Gastrocnemius medialis (tissue), 4 donors: ENCODE measurements at places on chromosomes 1 and 21. TPM values are rescaled to one million over a fixed set of nuclear protein-coding genes. Genes with fewer than 3 reads are reported as not detected.
A peak's percentile ranks its signal among the peaks of the same experiment; 100 is the strongest.

GRCh38 chr1:239778208-239778813, 313.4 kb upstream of the FMN2 start:
- DNase-seq: no peak
- no peak overlapping the region for H3K27ac ChIP-seq
- H3K4me1 ChIP-seq: no peaks in the 10 kb centered on the region
- no peak overlapping the region for H3K4me3 ChIP-seq

DNA sequence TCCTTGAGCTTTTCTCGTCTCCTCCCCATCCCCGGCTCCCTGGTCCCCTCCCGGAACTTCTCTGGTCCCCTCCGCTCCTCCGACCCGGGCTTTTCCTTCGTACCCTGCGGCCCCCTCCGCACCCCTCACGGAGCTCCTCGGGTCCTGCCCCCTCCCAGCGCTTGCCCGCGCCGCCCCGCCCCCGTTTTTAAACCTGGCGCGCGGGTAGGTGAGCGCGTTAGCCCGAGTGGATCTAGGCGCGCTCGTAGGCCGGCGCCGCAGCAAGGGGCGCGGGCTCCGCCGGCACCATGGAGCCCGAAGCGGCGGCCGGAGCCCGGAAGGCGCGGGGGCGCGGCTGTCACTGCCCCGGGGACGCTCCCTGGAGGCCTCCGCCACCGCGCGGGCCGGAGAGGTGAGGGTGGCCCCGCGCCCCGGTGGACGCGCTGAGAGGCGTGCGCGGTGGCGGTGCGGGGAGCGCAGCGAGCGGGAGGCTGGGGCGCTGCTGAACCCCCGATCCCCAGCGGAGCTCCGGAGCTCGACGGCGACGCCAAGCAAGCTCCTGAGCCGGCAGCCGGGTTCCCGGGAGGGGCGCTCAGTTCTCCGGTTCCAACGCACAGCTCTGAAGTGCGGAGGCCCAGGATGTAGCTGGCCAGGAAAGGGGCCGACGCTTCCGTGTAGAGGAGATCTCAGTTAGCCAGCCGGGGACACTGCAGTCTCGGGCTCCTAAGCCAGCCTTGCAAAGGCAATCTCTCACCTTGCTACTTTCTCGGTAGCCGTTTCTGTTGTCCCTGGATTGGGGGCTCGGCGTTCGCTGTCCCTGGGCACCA, at the start of gene RIPPLY3:
Gene RIPPLY3 (plus strand): TSS at position 217 of the 806 bp plus-strand sequence. CDS start 71 bp downstream, at position 288.
- H3K27ac ChIP-seq: no peak within 1 kb of the TSS
- peaks cover 32% of the 10 kb centered on the region for H3K27me3 ChIP-seq
- H3K4me1 ChIP-seq: peaks cover 11% of the 10 kb centered on the region
- H3K36me3 ChIP-seq: no peaks in the 10 kb centered on the region

DNA sequence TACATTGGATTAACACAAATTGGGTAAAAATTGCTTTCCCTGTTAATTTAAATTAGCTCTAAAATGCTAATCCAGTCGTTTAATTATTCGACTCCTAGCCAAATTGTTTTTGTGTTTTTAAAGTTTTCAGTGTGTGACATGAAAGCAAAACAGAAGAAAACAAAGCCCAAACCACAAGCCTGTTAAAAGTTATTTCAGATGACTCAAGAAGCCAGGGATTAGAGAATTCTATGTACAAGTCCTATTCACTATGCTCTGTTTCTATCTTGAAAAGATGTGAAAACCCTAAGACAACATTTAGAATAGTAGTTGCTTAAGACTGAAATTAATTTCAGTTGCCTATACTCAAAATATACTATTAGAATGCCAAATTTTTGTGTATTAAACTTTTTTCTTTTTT, 294.8 kb upstream of the ADAMTS5 start:
- H3K27ac ChIP-seq: no peak overlapping the region
- no peaks in the 10 kb centered on the region for H3K27me3 ChIP-seq
- H3K4me3 ChIP-seq: no peak overlapping the region

GRCh38 chr21:16181018-16181417, 451.2 kb downstream of the USP25 start:
- no peaks in the 10 kb centered on the region for H3K36me3 ChIP-seq
- H3K27ac ChIP-seq: no peak overlapping the region
- H3K4me1 ChIP-seq: no peaks in the 10 kb centered on the region
- no peaks in the 10 kb centered on the region for H3K27me3 ChIP-seq

DNA sequence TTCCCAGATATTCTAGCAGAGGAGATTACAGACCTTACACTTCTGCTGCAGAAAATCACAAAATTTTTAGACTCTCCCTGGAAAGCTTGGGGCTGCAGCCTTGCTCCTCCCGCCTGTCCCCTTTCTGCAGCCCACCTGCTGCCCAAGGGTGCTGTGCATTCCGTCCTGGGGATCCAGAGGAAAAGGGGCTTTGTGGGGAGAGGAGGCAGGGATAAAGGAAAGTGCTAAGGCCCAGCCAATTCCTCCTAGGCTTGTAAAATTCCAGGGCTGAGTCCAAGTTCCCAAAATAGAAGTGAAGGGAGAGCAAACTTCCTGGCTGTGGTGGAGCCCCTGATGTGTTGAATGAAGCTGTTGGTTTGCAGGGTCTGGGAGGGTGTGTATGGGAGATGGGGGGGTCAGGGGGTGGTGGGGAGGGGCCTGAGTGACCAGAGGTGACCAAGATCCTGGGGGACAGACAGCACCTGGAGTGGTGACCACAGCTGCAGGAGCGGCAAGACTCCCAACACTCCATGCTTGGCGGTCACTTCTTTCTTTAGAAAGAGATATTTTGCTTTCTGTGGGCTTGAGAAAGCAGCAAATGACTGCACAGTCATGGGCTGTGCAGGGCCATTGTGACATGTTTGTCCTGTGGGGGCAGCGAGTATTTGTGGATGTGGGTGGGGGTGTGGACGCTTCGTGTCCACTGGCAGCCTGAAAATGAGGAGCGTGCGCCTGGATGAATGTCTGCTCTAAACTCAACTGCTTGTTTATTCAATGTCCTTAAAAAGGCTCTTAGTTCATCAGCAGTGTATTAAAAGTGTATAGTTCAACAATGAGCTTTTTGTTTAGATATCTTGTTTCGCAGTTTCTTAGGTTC, 68.4 kb downstream of the TLR5 start:
- H3K4me3 ChIP-seq: no peak overlapping the region
- no peaks in the 10 kb centered on the region for H3K27me3 ChIP-seq
- H3K27ac ChIP-seq: no peak overlapping the region
- no peak for DNase-seq
- peaks cover 8% of the 10 kb centered on the region for H3K4me1 ChIP-seq
- H3K36me3 ChIP-seq: no peaks in the 10 kb centered on the region

Gene VANGL2
- total RNA-seq: 0.26 TPM

DNA sequence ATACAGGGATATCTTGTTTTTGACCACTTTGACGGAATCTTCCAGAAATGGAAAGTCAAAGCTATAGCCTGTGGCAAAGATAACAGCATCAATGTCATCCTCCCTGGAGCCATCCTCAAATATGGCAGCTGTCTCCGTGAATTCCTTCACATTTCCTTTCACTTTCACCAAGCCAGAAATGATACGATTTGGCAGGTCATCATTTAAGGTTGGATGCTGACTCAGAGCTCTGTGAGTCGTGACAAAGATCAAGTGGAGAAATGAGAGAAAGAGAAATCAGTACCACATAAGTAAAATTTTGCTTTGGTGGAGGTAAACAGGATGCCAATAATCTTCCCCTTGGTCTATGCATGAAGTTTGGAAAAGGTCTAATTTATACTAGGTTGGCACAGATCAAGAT, 23.9 kb downstream of the FMO5 start:
- H3K4me3 ChIP-seq: no peak overlapping the region
- no peaks in the 10 kb centered on the region for H3K4me1 ChIP-seq
- no peaks in the 10 kb centered on the region for H3K27me3 ChIP-seq
- DNase-seq: no peak

DNA sequence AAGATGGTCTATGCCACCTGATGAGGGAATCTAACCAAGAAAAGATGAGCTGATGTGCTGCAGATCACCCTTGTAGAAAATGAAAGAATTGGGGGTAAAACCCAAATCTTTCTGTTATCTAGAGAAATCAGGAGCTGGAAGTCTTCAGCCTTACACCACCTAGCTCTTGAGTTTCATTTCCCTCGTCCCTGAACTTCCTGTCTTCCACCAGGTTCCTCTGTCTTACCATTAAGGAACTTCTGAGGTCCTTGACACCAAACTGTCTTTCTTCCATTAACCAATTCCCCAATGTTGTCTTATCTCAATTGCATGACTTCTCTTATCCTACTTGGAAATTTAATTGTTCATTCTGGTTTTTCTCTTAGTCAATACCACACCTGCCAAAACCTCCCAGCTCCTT, 31.5 kb downstream of the LPAR3 start:
- DNase-seq: no peak
- H3K36me3 ChIP-seq: no peaks in the 10 kb centered on the region
- no peak overlapping the region for H3K27ac ChIP-seq
- H3K4me1 ChIP-seq: no peaks in the 10 kb centered on the region

DNA sequence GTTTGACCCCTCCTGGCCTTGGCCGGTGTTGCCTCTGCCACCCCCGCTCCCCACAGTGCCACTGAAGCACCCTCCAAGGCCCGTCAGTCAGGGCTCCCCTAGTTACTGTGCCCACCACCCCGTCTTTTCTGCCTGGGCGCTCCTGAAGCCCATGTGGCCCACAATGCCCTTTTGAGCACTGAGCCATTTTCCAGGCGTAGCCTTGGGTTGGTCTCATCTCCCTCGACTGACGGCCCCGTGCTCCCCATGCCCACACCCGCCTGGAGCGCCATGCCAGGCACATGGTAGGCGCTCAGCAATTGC, 107.9 kb downstream of the WDR4 start:
- no peaks in the 10 kb centered on the region for H3K4me1 ChIP-seq
- no peaks in the 10 kb centered on the region for H3K36me3 ChIP-seq
- H3K4me3 ChIP-seq: no peak overlapping the region

- peak overlapping the region; percentile 58 for H3K27ac ChIP-seq
- no peaks in the 10 kb centered on the region for H3K27me3 ChIP-seq
- H3K4me3 ChIP-seq: no peak overlapping the region
- no peak for DNase-seq
- H3K36me3 ChIP-seq: no peaks in the 10 kb centered on the region
- peaks cover 30% of the 10 kb centered on the region for H3K4me1 ChIP-seq
These were observed 60.3 kb upstream of the LRRC8D start for GRCh38 chr1:89760496-89760895.

- H3K4me1 ChIP-seq: peaks cover 5% of the 10 kb centered on the region
- DNase-seq: no peak
These were observed 34.8 kb downstream of the VWA5B1 start for GRCh38 chr1:20325407-20325843.

DNA sequence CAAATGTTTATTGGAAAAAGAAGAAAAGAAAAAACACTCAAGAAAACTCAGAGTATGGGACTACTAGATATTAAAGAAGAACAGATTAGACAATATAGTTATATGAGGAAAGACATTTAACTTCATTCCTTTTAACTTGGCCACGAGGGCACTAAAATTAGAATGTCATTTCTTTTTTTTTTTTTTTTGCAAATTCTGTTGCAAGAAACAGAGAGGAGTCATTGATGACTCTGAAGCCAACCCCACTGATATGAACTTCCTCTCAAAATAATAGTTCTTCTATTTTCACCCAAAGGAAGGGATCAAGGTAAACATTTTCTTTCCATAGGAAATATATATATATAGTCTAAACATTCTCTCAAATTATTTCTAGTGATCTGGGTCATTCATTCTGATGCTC, 24.6 kb upstream of the PEX19 start:
- no peaks in the 10 kb centered on the region for H3K27me3 ChIP-seq
- DNase-seq: no peak
- no peaks in the 10 kb centered on the region for H3K4me1 ChIP-seq
- H3K36me3 ChIP-seq: peaks cover 9% of the 10 kb centered on the region

DNA sequence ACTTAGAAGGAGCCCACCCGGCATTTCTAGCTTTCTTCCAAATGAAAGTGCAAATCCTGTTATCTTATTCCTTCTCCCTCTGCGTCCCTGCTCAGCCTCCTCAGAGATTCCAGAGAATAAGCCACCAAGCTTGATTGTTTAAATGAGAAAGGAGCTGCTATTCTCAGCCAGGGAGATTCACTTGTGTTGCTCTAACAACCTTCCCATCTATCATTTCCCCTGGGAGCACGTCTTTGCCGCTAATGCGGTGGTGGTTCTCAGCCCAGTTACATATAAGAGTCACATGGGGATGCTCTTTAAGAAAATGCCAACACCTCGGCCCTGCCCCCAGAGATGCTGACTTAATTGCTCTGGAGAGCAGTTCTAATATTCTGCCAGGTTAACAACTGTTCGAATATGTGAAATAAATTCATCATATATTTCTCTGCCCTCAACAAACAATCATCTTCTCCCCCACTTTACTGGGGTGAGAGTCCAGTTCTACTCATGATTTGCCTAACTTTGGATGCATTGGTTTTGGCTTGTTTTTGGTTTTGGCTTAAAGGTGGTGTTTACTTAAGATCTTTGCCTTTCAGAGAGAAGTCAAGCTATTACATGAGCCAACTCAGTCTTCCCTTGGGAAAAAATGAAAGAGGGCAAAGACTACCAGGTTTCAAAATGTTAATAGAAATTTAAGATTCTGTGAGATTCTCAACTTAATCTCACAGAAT, 213.9 kb downstream of the SEC16B start:
- no peaks in the 10 kb centered on the region for H3K27me3 ChIP-seq
- H3K4me1 ChIP-seq: no peaks in the 10 kb centered on the region
- no peak for DNase-seq
- H3K4me3 ChIP-seq: no peak overlapping the region

DNA sequence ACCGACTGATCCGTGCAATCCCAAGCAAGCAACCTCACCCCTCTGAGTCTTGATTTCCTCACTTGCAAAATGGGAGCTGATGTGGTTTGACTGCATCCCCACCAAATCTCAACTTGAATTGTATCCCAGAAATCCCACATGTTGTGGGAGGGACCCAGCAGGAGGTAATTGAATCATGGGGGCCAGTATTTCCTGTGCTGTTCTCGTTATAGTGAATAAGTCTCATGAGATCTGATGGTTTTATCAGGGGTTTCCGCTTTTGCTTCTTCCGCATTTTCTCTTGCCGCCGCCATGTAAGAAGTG, 58.4 kb downstream of the FHAD1 start:
- H3K36me3 ChIP-seq: no peaks in the 10 kb centered on the region
- no peaks in the 10 kb centered on the region for H3K4me1 ChIP-seq
- H3K27ac ChIP-seq: no peak overlapping the region
- no peak overlapping the region for H3K4me3 ChIP-seq

- H3K27me3 ChIP-seq: no peaks in the 10 kb centered on the region
- H3K4me1 ChIP-seq: no peaks in the 10 kb centered on the region
- no peak overlapping the region for H3K27ac ChIP-seq
- H3K4me3 ChIP-seq: no peak overlapping the region
- DNase-seq: no peak
- H3K36me3 ChIP-seq: no peaks in the 10 kb centered on the region
These were observed 161.6 kb upstream of the VAMP3 start for GRCh38 chr1:7609311-7609994.
